ENCODE measurements at places on chromosomes 3 and 15. TPM values are rescaled to one million over a fixed set of nuclear protein-coding genes. Genes with fewer than 3 reads are reported as not detected.

- no peak for DNase-seq
Observed at GRCh38 chr3:25967385-25967784, 177.5 kb downstream of the OXSM start.

DNA sequence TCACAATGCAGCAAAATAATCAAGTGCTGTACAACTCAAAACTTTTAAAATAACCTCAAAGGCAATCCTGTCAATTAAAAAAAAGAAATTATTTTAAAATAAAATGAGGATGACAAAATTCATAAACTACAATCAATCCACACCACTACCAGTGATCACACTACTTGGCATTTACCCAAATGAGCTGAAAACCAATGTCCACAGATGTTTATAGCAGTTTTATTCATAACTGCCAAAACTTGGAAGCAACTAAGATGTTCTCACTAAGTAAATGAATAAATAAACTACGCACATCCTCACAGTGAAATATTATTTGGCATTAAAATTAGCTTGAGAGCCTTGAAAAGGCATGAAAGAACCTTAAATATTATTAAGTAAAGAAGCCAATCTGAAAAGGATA is 121.3 kb downstream of the STAG1 start:
- no peak for DNase-seq

P2RY1 gene
- total RNA-seq, result 0.92 TPM

GRCh38 chr3:45772341-45773035 is 23.8 kb downstream of the SLC6A20 start:
- no peak for DNase-seq

DNA sequence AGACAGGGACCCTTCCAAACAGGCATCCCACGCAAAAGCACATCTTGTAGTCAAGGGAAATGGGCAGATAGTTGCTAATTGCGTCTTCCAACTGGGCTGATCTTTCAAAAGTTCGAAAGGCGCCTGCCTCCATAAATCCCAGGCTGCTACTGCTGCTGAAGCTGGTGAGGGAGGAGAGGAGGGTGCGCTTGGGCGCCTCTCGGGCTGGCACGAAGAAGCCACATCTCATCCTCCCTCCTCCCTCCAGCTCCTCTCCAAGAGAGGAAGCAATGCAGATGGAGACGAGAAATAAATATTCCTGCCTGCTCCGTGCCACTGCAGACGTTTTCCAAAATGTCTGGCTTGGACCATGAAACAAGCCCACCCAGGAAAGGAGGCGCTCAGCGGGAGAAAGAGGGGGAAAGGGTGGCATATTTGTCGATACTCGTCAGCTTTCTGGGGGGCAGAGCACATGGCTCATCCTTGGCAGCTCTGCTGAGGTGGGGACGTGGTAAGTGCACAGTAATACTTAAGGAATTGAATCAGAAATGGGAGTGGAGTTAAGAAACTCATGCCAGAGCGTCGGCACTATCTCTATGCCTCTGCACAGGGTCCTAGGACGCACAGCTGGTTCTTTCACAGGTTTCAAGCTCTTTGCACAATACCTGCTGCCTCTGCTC is 88.9 kb upstream of the FEZF2 start:
- no peak for DNase-seq

EOMES gene
- 7.4 TPM for total RNA-seq

DNA sequence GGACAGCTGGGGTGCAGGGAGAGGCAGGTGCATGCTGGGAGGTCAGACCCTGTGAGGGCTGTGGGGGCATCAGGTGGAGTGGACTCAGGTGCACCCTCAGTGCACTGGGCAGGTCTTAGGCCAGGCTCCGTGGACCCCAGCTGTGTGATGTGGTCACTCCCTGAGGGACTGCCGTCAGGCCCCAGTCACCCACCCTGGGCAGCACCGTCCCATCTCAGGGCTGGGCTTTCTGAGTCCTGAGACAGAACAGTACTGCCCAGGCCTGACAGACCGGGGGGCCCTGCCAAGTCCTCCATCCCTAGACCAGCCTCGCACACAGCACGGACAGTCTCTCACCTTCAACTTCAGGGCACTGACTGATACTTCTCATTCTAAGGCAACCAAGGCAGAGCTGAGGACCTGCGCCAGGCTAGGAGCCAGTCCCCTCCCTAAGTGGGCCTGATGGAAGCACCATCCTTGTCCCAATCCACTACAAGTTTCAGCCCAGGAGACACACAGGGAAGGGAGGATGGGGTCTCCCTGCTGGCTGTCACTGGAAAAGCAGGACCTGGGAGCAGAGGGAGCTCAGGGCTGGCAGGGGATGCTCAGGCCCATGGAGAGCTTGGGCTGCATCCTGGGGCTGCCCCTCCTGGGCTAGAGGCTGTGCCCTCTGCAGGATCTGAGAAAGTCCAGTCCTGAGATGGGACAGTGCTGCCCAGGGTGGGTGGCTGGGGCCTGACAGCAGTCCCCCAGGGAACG is 86.3 kb downstream of the LMLN start:
- no peak for DNase-seq

DNA sequence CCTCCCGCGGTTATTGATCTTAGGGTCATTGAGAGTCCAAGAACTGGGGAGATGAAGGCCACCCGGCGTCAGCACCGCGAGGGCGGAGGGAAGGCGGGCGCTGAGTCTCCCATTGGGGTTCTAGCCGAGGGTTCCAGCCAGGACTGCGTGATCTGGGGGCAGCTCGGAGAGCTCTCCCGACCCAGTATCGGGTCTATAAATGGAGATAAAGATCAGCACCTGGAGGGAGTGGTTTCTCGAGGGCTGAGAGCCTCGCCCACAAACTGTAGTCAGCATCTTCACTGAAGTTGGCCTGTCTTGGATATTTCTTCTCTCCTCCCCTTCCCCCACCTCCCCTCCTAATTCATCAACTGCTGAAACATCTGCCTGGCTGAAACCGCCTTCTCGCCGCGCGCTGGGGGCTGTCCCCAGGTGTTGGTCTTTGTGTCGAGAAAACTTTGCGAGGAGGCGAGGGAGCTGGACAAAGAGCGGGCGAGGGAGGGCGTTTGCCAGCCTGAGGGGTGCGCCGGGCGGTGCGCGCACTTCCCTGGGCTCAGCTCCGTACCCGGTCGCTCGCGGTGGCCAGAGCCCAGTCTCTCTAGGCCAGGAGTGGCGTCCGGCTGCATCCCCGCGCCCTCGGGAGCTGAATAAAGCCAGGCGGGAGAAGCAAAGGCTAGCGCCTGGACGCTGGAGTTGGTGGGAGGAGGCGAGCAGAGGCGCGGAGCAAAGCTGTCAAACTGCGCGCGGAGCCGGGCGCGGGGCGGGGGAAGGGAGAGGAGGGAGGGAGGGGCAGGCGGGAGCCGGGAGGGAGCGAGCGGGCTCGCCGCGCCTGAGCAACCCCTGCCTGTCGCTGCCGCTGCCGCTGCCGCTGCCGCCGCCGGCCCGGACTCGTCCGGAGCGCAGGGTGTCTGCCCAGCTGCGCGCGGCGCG is at the start of gene ST8SIA2:
TSS of gene ST8SIA2 (plus strand) at position 811 of the 909 bp plus-strand sequence. CDS start 184 bp downstream, outside the sequence.
- DNase-seq, result no peak

- no peak for DNase-seq
Observed at GRCh38 chr3:143016321-143016972, 15.1 kb downstream of the U2SURP start.

IL17RB gene
- 2.2 TPM for total RNA-seq

SEMA4B gene
- 17.5 TPM for total RNA-seq

DNA sequence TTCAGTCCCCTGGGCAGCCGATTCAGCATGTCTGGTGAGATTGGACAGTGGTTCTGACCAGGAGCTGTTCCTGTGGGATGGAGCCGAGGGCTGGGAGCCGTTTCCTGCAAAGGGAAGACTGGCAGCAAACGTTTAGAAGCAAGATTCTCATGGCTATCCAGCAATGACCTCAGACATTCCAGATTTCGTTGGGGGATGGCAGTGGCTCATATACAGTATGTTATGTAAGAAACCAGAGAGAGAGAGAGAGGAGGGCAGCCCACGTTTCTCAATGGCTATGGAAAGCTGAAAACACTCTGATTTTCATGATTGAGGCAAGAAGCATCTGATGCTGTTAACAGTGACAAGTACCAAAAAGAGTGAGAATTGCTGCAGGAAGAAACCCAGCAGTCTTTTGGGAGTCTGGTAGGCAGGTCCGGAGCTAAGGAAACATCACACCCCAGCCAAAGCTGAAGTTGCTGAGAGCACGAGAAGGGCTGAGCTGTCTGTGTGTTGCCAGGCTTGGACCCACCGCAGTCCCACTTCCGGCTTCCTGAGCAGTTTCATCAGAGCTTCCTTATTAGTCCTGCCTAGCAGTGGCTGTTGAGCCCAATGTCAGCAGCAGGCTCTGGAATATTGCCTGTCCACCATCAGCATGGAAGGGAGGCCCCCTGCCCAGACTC is 25.6 kb upstream of the VPS8 start:
- DNase-seq, result peak; percentile 66
